ENCODE measurements at places on chromosomes 2 and 18. TPM values are rescaled to one million over a fixed set of nuclear protein-coding genes. Genes with fewer than 3 reads are reported as not detected.

GRCh38 chr2:145316496-145316895, 796.6 kb upstream of the ZEB2 start:
- DNase-seq = no peak

GRCh38 chr18:32445846-32446245, 24.8 kb downstream of the GAREM1 start:
- DNase-seq = no peak

PROKR1 gene
- total RNA-seq = not detected

GRCh38 chr2:98087447-98088020, 567 bp downstream of the VWA3B start:
- no peak for DNase-seq

DNA sequence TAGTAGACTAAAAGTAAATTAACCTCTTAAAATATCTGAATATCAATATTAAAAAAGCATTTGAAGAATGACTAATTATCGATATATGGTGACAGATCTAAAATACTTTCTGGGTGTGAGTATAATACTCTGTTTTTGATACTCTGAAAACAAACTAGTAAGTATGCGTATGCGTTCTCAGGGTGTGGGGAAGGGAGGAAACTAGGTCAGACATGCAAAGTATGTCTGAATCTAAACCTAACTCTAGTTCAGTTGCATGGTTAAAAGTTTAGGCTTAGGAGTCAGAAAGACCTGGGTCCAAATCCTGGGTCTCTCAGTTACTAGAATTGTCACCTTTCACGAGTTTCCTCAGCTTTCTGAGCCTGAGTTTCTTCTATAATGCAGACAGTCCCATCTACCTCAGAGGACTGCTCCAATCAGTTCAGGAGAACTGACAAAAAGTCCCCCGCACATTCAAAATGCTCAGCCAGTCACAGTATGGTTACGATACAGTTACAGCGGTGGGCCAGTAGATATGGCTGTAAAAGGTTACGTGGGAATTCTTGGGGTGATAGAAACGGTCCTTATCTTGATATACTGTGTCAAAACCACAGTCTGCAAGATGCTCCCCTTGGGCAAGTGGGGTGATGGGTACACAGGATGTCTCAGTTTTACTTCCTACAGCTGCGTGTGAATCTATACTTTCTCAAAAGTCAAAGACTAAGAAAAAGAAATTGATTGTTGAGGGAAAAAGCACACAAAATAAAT, 29.2 kb downstream of the UNC50 start:
- no peak for DNase-seq

SLC5A7 gene
- 0.40 TPM for total RNA-seq

HOXD13 gene
- not detected for total RNA-seq

DNA sequence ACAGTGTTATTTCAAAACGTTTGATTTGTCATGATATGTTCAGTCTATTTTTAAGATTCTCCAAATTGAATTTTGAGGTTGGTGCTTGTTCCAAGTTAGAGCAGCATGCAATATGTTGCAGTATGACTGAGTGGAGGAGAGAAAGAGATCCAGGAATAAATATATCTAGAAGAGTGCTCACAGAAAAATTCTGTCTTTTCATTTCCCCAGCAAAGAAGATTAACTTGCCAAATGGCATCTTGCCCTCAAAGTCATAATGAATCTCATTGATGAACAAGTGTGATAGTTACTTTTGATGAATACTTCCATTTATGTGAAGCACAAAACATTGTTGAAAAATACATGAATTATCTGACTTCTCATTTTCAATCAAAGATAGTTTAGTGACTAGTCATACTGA, 95.9 kb downstream of the KCNJ3 start:
- DNase-seq = no peak

- no peak for DNase-seq
Observed at GRCh38 chr2:29117636-29118303, 2.6 kb downstream of the CLIP4 start.

ITPRIPL1 gene
- total RNA-seq = 0.57 TPM

- DNase-seq = no peak
Observed at GRCh38 chr2:63192169-63192888, 141.7 kb downstream of the OTX1 start.

PLB1 gene
- 9.1 TPM for total RNA-seq

DNA sequence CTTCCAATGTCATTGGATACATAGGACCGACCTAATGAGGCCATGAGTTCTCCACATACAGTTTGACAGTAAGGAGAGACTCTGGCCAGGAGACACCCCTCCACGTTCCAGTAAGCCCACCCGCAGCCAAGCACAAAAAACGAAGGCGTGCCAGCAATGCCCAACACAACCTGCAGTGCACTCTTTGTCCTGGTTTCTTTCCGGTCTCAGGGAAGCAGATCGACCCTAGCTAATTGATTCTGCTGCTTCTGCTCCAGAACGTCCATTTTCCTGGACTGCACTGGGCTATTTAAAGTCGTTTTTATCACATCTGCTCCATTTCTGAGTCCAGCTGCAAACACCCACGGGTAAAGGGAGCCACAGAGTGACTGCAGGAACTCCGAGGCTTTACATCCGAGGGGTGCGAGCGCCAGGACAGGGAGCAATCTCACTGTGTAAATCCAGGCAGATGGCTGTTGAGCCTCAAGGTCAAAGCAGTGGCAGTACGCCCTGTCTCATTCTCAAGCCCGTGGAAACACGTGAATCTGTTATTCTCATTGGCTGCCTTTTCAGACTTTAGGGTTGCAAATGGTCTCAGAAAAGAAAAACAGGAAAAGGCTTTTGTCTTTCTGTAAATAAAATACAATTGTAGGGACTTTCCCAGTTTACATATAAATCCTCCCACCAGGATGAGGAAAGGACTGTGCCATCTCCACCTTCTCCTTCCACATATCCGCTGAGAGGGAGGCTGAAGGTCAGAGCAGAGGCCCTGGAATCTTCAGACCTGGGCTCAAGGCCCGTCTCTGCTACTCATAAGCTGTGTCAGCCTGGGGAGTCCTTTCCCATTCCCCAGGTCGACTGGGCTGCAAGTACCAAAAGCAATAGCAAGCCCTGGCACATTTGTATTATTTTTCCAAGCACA, 40.7 kb downstream of the TMEM163 start:
- DNase-seq = no peak

DNA sequence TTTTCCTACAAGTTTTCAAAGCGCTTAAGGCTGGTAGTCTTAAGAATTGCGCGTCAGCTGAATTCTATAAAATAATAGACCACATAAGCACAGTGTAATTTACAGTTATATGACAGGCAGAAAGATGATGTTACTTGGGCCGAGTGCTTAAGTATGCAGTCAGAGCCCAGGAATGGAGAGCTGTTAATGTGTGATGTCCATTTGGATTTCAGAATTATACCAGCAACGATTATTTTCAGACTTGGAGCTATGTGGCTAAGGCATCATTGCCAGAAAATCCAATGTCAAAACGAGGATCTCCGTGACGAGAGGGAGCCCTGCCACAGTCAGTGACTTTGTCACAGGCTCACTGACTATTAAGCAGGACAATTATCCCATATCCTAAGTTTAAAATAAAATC, 3.4 kb downstream of the KLF7 start:
- DNase-seq = no peak

RUFY4 gene
- 0.22 TPM for total RNA-seq

CYP27C1 gene
- total RNA-seq = 0.13 TPM

SERPINB11 gene
- not detected for total RNA-seq

GCC2 gene
- 30.7 TPM for total RNA-seq
